NCI-H1930 (cell line): ENCODE measurements at places on chromosomes 6 and 20.
A peak's percentile ranks its signal among the peaks of the same experiment; 100 is the strongest.

GRCh38 chr20:33568378-33568777 is 78.5 kb downstream of the CBFA2T2 start:
- peak; percentile 81 for DNase-seq

DNA sequence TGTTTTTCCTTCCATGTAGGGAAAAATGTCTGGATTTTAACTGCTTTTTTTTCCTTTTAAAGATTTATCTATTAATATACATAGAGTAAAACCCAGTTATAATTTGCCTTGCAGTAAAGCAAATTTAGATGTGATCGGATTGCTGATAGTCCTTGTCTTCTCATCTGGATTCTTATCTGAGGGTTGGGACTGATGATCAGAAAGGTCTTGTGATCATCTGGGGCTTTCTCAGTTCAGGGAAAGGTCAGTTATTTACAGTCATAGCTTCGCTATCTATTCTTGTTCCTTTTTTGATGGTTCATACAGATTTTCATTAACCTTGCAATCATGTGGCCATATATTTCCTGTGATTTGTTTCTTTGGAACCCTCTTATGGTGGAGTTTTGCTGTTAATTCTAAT is 63.8 kb upstream of the CLDN20 start:
- no peak for DNase-seq

GRCh38 chr6:119186490-119186889 is 108.0 kb upstream of the FAM184A start:
- DNase-seq: no peak

GRCh38 chr20:52799130-52799529 is 173.0 kb upstream of the TSHZ2 start:
- DNase-seq: no peak

- DNase-seq: no peak
Measured at GRCh38 chr6:18326001-18326400, 61.1 kb upstream of the RNF144B start.

DNA sequence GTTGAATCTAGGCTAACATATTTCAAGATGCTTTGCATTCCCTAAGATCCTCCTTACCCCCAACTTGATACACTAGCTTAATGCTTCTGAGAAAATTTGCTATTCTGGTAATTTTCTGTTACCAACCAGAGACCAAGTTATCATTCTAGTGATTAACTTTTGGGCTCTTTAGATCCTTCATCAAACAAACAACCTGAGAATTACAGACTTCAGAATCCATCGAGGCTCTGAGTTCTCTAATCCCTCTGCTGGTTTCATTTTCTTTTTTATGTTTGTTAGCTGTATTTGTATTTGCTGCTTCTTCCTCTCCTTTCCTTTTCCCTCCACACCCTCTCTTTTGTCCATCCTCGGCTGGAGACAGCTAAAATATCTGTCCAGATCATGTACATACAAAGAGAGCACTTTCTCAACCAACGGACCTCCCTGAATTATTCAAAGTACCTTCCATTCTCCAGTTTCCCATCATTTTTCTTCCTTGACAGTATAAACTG is 98.7 kb upstream of the RIPOR2 start:
- DNase-seq: no peak

- DNase-seq: no peak
Measured at GRCh38 chr20:64080013-64080812, at the start of gene OPRL1. Gene OPRL1, plus strand, starts transcription at chr20:64080082. Its CDS starts 12,639 bp downstream, at chr20:64092721.

- DNase-seq: no peak
Measured at GRCh38 chr20:35821807-35822242, 50.0 kb downstream of the PHF20 start.

DNA sequence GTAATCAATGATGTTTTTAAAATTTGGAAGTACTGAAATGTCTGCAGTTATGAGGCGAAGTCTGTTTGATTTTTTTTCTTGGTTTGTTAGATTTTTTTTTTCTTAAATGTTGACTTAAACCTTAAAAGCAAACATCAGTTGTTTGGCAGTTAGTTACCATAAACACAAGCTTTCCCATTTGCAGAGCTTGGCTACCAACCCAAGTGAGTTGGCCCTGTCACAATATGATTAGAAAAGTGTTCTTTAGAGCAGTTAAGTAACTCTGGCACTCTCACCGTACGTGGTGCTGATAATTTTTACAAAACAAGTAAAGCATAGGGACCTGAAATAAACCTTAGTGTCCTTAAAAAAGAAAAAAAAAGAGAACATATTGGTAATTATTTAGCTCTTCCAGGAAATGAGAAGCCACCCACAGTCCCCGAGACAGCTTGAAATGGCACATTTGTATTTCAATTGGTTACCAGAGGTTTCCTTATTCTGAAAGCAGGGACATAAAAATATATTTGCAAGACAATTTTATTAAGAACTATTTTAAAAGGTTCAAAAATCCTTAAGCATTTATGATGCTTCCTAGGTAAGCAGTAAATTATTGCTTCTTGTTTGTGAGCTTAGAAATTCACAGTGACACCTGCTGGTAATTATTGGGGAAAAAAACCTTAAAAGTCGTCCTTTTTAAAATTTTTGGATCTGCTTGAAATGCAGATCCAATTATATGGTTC is 3.9 kb downstream of the HEY2 start:
- no peak for DNase-seq

GRCh38 chr6:73797861-73798260 is 101.9 kb downstream of the CD109 start:
- DNase-seq: no peak

- DNase-seq: no peak
Measured at GRCh38 chr6:18216411-18216810, 47.9 kb downstream of the DEK start.

- DNase-seq: no peak
Measured at GRCh38 chr6:141475259-141475658, 657.5 kb upstream of the GJE1 start.

DNA sequence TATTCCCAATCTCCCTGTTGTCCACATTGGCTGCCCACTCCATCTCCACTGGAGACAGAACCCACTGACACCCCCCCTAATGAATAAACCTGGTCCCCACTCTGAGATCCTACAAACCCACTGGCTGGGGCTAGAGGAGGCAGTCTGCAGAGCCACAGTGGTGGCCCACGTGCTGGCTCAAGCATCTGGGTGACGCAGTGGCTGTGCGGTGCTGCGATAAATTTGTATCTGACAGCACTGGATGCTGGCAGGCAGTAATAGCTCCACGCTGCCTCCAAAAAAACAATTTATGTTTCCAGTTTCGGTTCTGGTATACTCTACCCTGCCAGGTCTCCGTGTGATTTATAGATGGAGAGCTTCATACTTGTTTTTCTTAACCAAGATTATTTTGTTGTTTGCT is 87.1 kb upstream of the SYNDIG1 start:
- no peak for DNase-seq

- no peak for DNase-seq
Measured at GRCh38 chr6:13303668-13304017, 24.7 kb downstream of the TBC1D7 start.

DNA sequence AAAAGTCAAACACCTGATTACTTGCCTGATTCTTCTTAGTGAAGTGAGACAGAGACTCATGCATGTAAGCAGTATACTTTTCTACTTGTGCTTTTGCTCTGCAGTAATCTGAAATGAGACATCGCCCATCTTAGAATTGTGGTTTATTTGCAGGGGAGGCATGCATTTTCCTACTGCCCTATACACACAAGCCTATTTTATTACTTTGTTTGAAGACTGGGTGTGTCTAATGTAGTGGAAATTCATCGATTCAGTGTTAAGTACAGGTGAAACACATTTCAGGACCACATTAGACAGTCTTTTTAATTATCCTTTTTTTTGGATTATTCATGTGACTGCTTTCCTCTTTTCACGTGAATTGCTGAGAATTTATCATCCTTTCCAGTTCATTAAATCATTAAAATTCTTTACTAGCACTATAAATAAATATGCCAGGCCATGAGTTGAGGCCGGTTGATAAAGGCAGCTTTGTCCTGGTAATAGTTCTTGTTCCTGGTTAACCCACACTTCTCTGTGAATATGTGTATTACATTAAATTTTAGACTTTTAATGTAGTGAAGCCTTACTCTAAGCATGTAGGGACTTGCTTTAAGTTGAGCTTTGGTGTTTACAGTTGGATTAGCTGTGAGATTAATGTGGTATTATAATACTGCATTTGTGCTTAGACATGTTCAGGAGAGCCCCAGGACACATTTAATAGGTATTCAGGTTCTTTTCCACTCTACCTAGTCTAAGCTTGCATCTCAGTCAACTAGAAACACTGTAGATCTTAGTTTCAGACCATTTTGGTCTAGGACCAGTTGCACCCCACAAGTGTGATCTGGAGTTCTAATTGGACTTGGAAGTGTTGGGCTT is 10.8 kb upstream of the BTBD3 start:
- no peak for DNase-seq

DNA sequence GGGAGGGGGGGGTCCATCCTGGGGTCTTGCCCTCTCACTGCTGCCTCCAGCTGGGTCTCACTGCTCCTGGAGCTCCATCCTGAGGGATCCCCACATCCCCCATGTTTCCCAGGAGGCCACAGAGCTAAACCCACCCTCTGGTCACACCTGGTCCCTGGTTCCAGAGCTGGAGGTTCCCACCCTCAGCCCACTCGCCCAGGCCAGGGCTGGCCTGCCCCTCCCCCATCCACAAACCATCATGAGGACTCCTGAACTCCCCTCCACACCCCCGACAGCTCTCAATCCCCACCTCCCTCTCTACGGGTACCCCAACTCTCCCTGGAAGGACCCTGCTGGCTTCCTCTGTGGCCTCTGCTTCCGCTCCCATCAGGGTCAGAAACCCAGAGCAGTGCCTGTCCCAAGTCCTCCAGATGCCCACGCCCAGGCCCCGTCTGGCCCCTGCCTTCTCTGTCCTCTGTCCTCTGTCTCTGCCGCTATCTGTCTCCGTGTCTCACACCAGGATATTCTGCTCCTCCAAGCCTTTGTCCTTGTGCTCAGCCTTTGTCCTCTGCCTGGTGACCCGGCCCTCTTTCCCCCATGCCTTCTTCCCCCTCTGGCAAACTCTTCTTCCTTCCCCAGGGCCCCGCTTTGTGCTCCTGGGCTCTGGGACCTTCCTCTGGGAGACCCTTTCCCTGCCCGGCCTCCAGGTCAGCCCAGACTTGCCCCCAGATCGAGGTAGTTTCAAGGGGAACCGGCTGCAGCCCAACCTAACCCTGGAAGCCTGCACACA is 74.0 kb downstream of the SRC start:
- no peak for DNase-seq

GRCh38 chr20:49411221-49411925 is 71.1 kb downstream of the KCNB1 start:
- no peak for DNase-seq

- DNase-seq: no peak
Measured at GRCh38 chr6:46000905-46001304, 14.8 kb downstream of the CLIC5 start.

GRCh38 chr6:7180751-7181150 is 73.0 kb downstream of the RREB1 start:
- no peak for DNase-seq

DNA sequence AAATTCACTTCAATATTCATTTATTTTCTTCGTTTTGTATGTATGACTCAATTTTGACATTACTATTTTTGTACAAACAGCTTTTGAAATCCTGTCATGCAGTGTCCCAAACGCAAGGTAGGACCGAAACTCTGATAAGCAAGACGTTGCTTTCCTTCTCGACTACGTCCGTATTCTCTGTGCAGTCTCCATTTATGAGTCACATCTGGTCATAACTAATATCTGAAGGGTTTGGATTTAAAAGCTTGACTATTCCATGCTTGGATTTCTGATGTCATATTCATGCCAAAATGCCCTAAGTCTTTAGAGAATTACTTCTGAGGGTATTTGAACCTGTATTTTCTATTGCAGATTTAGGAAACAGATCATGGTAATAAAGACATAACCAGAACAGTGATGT is 37.8 kb upstream of the LAMP5 start:
- DNase-seq: no peak

GRCh38 chr6:168219804-168220203 is 99.8 kb downstream of the DACT2 start:
- no peak for DNase-seq

GRCh38 chr6:15366003-15366535 is 120.2 kb downstream of the JARID2 start:
- no peak for DNase-seq

DNA sequence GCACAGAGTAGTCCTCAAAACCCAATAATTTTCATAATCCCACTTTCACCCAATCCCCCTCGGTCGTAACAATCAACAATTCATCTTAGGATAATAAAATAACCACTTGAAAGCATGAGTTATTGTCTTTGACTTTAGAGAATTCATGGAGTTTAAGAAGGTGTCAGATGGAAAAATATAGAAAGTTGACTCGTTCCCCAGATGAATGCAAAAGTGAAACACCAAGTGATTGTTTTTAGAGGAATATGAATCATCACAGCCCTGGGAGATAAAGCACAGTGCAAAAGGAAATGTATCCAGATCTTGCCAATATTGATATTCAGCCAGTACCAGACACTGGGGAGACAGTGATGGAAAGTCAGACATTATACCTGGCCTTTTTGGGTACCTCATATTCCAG is 860.5 kb downstream of the DHX35 start:
- DNase-seq: no peak

DNA sequence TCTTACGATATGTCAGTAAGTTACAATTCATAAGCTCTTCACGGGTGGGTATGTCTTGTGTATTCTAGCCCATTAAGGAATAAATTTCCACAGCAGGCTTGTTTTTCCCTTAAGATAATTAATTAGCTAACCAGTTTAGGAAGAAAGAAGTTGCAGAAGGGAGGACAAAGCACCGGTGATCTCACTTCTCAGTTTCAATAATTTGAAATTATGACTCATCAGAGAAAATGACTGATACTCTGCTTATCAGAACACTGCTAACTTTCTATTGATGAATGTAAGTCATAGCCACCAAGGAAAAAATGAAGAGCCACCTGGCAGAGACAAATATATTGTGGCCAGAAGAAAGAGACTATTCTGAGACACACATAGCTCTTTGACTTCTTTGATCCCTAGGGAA is 35.0 kb upstream of the ENTPD6 start:
- no peak for DNase-seq

GRCh38 chr6:4382362-4382853 is 247.0 kb upstream of the ECI2 start:
- DNase-seq: no peak

- no peak for DNase-seq
Measured at GRCh38 chr20:63212393-63212730, 3.6 kb downstream of the YTHDF1 start.

DNA sequence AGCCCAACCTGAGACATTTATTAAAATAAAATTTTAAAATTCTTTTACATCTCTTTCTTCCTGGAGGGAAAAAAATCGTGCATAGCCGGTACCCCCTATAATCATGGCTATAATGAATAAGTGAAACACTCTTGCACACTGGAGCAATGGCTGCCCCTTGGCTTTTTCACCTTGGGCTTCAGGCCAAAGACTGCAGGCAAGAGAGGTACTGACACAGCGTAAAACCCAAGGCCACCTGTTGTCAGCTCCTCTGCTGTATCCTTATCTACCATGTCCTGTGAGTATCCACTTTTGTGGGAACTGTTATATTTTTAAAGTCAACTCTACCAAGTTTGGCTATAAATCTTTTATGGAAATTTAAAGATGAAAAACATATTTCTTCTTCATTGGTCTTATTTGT is 23.0 kb upstream of the LY86 start:
- DNase-seq: no peak

- no peak for DNase-seq
Measured at GRCh38 chr6:20746805-20747558, 212.7 kb downstream of the CDKAL1 start.

GRCh38 chr20:6026051-6026450 is 27.8 kb downstream of the LRRN4 start:
- DNase-seq: no peak

GRCh38 chr6:82494367-82494766 is 130.8 kb downstream of the TPBG start:
- DNase-seq: no peak
